ENCODE measurements at places on chromosomes 3 and 15.
A peak's percentile ranks its signal among the peaks of the same experiment; 100 is the strongest.

- no peak for DNase-seq
Observed at GRCh38 chr3:21407743-21408142, 343.3 kb downstream of the ZNF385D start.

DNA sequence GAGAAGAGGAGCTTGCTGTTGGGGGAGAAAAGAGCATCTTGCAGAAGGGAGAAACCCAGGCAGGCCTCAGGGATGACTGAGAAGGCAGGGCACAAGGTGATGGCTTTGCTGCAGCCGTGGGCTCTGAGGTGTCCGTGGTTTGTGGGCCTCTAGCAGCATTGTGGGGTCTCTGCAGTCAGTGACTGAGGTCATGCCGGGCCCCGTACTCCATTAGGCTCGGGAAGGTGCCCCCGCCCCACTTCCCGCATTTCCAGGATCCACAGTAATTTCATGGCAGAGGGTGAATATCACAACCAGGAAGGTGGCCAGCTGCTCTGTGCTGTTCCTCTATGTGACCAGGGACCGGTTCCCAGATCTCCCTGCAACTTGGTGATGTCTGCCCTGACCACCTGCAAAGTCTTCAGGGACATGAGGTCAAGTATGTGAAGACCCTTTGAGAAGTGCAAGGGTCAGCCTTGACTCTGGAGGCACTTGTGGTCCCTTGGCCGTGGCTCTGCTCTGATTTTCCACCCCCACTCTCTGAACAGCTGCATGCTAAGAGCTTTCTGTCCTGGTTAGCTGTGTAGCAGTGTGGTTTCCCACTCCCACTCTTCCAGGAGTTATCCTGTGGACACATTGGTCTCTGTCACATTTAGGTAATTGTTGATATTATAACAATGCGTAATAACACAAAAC lies 3.6 kb downstream of the KLF13 start:
- no peak for DNase-seq

GRCh38 chr3:31077021-31077601 lies 182.7 kb upstream of the GADL1 start:
- peak; percentile 42 for DNase-seq

GRCh38 chr3:148938306-148938705 lies 53.0 kb upstream of the GYG1 start:
- DNase-seq, result no peak

DNA sequence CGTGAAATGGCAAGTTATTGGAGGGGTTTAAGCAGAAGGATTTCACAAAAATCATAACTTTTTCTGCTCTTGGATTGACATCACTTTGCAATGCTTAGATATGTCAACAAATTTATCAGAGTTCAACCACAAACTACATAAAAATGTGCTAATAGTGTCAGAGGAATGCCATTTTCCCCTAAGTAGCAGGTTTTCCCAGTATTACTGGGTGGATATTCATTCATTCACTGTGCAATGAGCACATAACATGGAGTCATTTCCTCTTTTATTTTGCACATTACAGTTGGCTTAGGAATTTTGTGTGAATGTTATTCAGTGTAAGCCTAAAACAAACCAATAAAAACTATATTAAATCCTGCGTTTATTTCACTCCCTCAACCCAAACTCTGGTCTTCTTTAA lies 537.3 kb upstream of the MCTP2 start:
- no peak for DNase-seq

DNA sequence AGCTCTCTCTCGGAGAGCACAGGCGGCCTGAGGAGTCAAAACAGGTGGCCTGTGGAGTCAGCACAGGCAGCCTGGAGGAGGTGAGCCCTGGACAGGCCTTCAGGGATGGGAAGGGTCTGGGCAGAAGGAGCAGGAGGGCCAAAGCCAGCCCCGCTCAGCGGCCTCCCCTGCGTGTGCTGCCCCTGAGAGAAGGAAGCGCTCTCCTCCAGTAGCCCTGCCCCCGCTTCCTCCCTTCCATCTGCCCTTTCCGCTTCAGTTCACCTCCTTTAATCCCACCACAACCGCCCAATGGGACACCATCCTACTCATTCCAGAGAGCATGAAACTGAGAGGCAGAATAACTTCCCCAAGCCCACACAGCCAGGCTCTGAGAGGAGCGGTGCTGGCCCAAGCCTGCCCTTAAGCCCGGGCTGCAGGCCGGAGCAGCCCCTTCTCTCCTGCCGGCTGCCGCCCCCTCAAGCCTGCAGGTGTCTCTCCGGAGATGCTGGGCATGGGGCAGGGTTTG lies 3.2 kb upstream of the NR2E3 start:
- no peak for DNase-seq

- DNase-seq, result no peak
Observed at GRCh38 chr3:186193534-186194450, 84.9 kb upstream of the ETV5 start.

DNA sequence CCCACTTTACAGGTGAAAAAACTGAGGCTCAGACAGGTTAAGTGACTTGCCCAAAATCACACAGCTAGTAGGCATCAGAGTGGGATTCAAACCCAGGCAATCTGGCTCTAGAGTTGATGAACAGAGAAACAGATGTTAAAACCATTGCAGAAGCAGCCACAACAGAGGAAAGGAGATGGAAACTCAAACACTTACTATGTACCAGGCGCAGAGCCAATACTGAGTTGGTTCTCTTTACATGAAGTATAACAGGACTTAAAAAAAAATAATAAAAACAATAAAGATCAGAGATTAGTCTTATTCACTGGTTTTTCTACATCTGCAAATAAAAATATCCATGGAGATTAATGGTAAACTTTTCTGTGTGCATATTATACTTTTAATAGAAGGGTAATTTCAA lies 84.9 kb upstream of the SPATA12 start:
- DNase-seq, result no peak

- DNase-seq, result no peak
Observed at GRCh38 chr3:128051459-128051836, 789 bp upstream of the SEC61A1 start.

DNA sequence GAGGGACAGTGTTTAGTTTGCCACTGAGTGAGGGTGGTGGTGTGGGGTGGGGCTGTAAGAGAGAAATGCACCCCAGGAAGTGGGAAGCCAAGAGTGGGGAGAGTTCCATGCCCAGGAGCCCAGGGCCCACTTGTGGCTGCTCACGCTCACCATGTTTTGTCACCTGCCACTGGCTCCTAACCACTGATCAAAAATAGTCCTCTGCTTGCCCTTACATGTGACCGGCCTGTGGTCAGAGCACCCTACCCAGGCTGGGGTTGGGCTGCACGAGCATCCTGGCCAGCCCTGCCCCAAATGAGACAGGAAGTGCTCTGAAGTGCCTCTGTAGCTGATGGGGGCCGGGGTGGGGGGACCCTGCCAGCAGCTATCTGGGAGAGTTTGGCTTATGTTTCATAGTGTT lies 216.3 kb downstream of the RPLP1 start:
- no peak for DNase-seq

DNA sequence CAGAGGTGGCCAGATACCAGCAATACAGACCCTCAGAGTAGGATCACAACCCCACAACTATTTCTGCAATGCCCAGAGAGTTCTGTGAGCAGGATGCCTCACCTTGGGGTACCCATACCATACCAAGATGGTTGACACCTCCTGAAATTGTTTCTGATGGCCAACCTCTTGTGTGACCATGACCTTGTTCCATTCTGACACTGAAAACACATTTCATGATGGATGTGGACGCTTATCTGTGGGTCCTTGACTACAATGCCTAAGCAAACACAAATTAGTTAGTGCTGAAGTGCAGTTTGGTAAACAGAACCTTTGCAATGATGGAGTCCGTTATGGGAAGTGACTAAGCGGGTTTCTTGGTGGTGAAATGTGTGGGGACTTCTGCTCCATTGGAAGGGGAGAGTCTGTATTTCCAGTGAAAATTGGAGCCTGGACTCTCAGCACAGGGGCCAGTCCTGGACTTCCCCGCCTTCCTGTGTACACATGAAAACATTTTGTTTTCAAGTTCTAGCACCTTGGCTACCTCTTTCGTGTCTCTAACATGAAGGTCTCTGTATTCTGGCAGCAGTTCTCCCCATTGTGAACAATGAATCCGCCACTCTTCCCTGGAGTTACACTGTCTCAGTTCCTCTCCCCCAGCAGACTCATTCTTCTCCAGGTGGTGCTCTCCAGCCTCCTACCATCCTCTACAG lies 106.2 kb downstream of the XXYLT1 start:
- no peak for DNase-seq

DNA sequence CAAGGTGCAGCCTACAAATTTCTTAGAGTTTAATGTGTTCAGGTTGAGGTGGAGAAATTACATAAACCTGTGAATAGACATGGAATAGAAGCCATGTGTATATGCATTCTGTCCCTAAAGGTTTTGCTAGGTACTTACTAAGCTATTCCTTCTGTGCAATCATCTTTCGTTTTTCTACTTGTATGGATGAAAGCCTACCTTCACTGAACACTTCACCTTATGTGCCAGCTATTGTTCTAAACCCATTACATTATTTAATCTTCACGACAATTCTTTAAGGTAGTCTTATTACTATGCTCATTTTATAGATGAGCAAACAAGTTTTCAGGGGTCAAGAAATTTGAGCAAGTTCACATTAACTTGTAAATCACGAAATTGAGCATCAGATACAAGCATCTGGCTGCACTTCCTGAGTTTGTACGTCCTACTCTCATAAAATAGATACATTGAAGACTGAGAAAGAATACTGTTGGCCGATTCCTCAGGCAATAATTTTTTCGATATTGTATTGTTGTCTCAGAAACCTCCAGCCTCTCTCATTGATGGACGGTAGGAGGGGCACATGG lies 635 bp upstream of the RCN2 start:
- no peak for DNase-seq

GRCh38 chr15:43104426-43104825 lies 1.4 kb downstream of the UBR1 start:
- no peak for DNase-seq

DNA sequence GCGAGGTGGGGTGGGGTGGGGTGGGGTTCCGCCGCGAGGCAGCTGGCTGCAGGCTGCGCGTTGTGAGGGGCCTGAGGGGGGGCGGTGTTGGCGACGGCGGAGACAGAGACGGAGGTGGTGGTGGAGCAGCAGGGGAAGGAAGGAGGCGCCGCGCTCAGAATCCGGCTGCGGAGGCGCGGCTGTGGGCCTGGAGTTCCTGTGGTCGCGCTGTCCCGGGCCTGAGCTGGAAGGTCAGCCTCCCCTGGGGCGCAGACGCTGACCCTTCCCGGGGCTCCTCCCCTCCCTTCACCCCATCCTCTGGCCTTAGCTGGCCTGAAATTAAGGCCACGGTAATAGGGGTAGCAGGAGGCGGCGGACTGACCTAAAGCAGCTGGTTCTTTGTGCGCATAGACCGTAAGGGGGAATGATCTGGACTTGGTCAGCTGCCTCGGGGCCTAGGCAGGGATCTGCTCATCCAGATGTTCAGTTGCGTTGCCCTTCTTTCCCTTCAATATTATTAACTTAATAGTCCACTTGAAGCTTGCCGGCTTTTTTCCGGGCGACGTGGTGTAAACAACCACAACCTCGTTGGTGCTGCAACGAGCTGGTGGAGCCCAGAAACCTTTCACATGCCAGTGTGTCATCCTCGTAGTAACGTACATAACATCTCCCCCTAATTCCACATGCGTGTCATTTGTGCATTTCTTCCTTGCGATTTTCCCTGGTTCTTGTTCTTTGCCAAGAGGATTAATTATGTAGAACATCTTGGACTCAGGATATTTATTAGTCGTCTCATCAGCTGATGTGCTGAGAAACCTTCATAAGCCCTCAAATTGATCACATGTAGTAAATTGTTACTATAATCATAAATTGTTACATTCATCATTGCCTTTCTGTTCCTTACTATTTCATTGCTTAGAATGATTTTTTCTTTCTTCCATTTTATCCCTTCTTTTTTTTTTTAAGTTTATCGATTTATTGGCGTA lies 626 bp downstream of the SEC62 start:
- DNase-seq, result peak; percentile 29

DNA sequence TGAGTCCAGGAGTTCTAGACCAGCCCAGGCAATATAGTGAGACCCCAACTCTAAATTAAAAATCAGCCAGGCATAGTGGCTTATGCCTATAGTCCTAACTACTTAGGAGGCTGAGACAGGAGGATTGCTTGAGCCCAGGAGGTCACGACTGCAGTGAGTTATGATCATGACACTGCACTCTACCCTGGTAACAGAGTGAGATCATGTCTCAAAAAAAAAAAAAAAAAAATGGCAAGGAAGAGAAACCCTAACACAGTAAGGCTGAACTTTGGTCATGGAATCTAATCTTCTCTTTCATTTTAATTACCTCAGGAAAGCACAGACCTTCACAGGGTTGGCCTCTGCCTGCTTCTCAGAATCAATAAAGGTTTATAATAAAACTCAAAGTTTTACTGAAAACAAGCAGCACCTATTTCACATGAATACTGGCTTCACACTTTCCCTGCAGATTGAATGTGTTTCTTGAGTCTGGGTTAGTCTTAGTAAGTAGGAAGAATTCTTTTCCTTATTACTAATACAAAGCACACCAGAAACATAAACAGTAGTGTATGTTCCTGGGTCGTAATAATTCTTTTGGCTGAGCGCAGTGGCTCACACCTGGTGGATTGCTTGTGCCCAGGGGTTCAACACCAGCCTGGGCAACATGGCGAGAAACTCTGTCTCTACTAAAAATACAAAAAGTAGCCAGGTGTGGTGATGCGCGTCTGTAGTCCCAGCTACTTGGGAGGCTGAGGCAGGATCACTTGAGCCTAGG lies 11.6 kb upstream of the NR2C2 start:
- DNase-seq, result no peak

GRCh38 chr3:21599890-21600289 lies 151.1 kb downstream of the ZNF385D start:
- no peak for DNase-seq

DNA sequence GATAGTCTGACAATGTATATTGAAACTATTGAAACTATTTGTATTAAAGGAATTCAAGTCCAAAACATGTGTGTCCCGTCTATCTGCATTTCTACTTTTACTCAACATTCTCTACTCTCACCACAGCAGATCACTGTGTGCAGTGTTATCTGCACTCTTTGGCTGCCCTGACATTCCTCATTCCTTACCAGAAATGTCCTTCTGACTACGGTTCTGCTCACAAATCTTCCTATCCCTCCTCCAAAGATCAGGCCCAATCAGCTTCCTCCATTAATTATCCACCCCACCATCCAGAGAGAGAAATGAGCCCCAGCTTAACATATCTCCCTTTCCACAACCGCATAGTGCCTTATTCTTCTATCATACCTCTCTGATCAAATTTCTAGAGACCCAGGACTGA lies 94.7 kb downstream of the TBL1XR1 start:
- no peak for DNase-seq

GRCh38 chr3:99709686-99710085 lies 71.3 kb downstream of the COL8A1 start:
- DNase-seq, result no peak

DNA sequence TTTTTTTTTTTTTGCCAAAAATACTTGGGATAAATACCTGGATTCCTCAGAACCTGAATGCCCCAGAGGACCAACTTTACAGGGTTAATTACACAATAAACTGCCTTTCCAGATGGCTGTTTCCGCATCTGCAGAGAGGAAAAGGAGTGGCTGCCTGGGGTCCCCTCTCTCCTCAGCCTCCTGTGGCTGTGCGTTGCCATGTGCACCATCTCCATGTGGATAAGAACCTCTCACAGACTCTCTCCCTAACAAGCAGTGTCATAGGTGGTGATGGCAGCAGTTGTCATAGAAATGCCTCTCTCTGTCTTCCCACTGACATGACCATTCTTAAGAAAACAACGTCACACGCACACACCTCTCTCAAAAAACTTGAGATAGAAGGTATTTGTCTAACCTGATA lies 179.4 kb downstream of the RPLP1 start:
- DNase-seq, result no peak

GRCh38 chr3:8482960-8483665 lies 18.5 kb upstream of the LMCD1 start:
- no peak for DNase-seq

Measured in stimulated activated CD4-positive, alpha-beta T cell treated with anti-CD3 and anti-CD28 coated beads, Interleukin-15, amount 100 ng/mL, for 48 hours (primary cell).